ENCODE measurements at places on chromosomes 1 and 21. TPM values are rescaled to one million over a fixed set of nuclear protein-coding genes. Genes with fewer than 3 reads are reported as not detected.

Gene FMN2
- total RNA-seq = not detected

Gene AKR7A3
- total RNA-seq = 0.88 TPM

Gene ORC1
- 5.7 TPM for total RNA-seq

Gene OBSCN
- 9.8 TPM for total RNA-seq

Gene AMY1B
- total RNA-seq = not detected

Gene CHD5
- 0.04 TPM for total RNA-seq

Gene BTG2
- total RNA-seq = 22.6 TPM

Gene NUP133
- 23.3 TPM for total RNA-seq

Gene HECTD3
- 22.6 TPM for total RNA-seq

GRCh38 chr1:107220036-107220435 lies 79.2 kb downstream of the NTNG1 start:
- no peak for ATAC-seq

DNA sequence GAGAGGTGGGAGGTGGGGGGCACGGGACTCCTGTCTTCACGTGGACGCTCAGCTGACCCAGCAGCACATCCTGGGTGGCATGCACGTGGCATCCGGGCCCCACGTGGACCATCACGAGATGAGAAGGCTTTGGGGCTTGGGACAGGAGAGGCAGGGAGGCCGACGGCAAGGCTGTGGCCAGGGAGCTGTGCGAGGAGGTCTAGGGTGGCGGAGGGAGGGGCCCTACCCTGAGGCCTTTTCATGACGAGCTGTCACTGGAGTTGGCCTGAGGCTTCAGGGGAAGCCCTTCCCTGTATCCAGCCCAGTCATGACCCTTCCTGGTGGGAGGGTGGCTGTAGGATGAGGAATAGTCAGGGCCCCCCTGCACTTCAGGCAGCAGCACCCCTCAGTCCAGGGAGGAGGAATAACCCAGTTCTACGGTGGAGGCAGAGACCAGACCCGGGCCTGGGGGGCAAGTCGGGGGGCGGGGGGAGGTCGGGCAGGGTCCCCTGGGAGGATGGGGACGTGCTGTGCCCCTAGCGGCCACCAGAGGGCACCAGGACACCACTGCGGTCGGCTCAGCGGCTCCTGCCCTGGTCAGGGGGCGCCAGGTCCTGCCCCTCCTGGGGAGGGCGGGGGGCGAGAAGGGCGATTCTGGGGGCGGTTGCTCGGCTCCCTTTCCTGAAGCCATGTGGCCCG lies 2.0 kb upstream of the PERM1 start:
- peak; percentile 32 for ATAC-seq

DNA sequence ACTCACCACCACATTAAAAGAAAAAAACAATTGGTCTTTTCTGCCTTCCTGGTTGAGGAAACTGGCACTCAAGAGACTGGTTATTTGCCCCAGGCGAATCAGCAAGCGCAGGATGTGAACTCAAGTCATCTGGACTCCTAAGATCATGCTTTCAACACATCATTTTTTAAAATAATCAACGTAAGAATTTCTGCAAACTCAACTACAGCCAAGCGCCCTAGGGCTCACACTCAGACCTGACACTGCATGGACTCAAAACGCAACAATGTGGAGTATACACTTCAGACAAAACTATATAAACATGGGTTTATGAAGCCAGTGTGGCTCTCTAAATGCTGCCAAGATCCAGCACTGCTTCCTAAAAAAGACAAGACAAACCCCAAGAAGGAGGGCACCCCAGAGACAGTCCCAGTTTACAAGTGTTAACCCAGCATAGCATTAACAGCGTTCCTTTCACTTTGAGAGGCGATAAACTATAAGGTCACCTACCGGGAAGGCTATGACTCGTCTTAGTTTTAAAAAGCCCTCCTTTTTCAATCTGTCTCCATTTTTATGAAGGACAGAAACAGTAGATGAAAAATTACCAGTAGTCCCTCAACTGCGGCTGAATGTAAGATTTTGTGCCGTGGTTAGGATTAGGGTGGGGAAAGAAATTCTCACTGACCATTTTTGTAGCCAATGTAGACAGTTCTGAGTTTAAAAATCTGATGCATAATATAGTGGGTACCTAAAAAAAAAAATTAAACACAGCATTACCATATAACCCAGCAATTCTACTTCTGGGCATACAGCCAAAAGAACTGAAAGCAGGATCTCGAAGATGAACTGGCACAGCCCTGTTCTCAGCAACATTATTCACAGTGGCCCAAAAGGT lies 54.8 kb downstream of the SIPA1L2 start:
- peak; percentile 71 for ATAC-seq

DNA sequence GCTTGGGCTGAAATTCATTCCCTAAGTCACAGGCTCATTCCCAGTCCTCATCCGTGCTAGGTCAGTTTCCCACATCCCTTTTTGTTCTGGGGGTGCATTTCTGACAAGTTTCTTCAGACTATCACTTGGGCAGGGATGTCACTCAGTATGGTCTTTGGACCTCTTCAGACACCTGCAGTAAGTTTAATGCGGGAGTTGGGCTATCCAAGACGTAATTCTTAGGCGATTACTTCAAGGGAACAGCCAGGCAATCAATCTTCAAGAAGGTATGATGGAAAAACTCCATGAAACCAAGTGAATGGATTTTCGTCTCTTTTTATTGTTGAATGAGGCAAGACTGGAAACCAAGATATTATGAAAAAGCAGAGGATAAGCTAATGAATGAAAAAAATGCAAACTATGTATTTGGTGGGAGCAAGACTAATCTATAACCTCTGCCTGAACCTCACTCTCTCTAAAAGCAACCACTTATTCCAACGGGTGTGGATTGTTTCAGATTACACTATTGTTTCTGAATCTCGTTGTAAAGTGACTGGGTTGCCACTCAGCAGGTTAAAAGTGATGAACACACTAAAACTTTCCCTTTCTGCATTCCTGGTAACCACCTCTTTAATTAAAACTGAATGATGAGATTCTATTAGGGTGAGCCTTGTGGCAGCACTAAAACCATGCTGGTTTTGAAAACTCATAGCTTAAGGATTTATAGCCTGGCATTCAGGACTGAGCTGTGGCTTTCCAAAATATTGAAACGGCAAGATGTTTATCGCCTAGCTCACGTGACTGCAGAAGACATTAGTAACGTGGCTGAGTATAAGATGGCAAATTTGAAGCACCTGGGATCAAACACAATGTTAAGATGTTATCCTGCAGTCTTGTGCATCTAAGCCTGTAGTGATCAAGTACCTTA lies 1.1 kb downstream of the RASAL2 start:
- ATAC-seq = no peak

GRCh38 chr1:168467452-168467851 lies 76.3 kb downstream of the XCL2 start:
- ATAC-seq = no peak

DNA sequence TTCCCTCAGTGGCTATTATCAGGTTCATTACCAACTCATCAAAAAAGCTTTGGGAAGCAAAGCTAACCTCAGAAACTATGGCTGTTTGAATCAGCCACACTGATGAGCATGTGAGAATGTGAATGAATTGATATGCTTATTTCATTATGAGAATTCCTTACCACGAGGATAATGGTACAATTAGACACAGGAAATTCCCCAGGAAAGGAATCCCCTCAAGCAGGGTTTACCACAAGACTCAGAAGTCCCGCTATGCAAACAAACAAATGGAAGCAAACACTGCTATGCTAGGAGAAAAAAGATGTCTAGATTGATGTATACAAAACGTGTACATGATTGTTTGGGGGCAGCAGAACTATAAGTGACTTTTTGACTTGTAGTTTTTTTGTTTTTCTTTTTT lies 205.0 kb downstream of the HMCN1 start:
- no peak for ATAC-seq

- ATAC-seq = no peak
These were observed 5.9 kb downstream of the ANKRD13C start for GRCh38 chr1:70348399-70349165.

DNA sequence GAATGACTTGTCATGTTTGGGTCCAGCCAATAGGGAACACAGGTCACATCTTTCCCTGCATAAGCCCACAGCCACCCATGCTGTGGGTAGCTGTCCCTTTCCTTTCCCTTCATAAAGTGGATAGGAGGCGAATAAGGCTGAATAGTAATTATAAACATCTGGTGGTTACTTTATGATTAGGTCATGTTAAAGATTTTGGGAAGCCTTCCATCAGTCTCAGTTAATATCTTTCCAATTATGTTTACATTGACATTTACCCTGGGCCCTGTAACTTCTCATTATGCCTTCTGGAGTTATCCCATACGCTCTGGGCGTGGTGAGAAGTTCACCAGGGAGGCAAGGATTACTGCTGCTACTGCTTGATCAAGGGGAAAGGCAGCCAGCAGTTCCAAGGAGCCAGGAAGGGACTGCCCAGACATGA lies 197.2 kb downstream of the HLX start:
- ATAC-seq = no peak

DNA sequence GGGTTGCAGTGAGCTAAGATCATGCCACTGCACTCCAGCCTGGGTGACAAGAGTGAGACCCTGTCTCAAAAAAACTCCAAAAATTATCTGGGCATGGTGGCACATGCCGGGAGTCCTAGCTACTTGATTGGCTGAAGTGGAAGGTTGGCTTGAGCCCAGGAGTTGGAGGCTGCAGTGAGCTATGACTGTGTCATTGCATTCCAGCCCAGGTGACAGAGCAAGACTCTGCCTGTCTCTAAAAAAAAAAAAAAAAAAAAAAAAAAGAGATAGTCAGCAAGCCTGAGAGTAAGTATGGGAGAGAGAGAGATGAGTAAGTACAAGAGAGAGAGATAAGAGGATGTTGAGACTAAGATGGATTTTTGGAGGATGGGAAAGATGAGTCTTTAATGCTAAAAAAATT lies 180.8 kb upstream of the CACYBP start:
- peak; percentile 72 for ATAC-seq

- peak; percentile 63 for ATAC-seq
These were observed at the start of gene TMEM79 for GRCh38 chr1:156284112-156284511. Gene TMEM79 (plus strand): TSS chr1:156284325. CDS start chr1:156285227, 902 bp downstream.

DNA sequence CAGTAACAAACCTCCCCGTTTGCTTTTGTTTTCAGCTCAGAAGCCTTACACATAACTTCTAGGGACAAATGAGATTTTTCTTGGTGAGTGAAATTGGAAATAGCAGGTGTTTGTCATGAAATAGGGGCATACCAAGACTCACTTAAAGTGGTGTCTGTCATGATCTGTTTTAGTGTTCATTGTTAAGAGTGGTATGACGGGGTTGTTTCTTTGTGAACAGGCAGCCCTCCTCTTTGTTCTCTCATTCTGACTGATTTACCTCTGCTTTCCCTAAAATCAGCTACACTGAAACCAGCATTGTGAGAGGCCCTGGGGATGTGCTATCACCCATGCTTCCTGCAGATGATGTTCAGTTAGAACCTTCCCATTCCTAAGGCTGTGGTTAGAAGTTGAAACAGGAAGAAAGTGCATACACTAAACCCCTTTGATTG lies 2.5 kb upstream of the ERO1B start:
- no peak for ATAC-seq

DNA sequence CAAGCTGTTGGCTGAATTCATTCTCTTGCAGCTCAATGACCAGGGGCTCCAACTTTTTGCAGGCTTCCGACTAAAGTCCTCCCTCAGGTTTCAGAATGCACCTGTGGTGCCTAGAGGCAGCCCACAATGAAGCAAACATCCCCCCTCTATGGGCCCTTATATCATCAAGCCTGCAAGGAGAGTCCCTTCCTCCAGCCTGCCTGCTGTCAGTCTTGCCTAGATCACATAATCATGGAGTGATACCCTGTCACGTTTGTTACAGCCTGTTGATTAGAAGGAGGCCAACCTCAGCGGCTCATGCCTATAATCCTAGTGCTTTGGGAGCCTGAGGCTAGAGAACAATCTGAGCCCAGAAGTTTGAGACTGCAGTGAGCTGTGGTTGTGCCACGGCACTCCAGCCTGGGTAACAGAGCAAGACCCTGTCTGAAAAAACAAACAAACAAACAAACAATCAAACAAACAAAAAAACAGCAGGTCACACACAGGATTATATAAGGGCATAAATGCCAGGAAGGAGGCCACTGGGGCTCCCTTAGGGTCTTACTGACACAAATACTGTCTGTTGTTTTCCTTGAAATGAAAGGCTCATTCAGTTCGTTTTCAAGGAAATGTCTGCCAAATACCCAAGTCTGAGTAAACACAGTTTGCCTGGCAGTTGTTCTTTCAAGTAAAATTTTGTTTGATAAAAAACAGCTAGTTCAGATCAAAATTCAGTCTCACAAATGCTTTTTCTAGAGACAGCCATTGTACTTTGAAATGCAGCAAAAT lies 4.7 kb upstream of the SPRR3 start:
- no peak for ATAC-seq

GRCh38 chr1:228109962-228110488 lies 926 bp upstream of the MRPL55 start:
- ATAC-seq = no peak

GRCh38 chr1:246000638-246001015 lies 506.5 kb downstream of the SMYD3 start:
- ATAC-seq = no peak

- no peak for ATAC-seq
These were observed 421.4 kb upstream of the RUNX1 start for GRCh38 chr21:35470522-35470921.

- peak; percentile 99 for ATAC-seq
These were observed at the start of gene THEM4 for GRCh38 chr1:151909167-151910149. Gene THEM4 (minus strand): TSS chr1:151909511. CDS start chr1:151909458, 53 bp downstream.

DNA sequence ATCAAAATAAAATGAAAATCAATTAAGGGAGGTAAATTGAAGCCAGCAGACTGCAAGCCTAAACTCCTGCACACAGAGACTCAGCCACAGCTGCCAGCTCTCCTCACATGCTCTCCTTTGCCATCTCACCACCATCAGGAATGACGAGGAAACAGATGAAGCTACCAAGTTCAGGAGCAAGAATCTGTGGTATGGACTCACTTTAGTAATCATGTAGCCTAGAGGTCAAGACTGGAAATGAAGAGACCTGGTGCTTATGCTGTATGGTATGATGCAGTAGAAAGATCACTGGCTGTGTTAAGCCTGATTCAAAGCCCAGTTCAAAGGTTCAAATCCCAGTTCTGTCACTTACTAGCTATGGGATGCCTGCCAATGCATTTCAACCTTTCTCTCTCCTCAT lies 78.9 kb upstream of the CAMK1G start:
- ATAC-seq = no peak

DNA sequence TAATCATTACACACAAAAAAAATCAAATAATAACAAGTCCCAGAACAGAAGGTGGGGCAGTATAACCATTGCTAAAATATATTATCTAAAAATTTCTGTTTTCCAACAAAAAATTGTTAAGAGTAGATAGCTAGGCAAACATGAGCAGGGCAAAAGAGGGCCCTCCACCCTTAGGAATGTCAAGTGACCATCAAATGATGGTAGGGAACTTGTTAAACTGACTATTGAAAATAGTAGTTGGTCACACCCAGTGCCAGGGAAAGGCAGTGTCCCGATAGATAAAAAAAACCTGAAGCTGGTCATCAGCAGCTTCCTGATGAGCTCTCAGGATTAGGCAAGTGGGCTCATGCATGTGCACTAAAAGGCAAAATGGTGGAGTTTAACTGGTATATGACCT lies 18.4 kb upstream of the COP1 start:
- no peak for ATAC-seq

- no peak for ATAC-seq
These were observed 9.2 kb upstream of the PADI1 start for GRCh38 chr1:17195731-17196130.

- no peak for ATAC-seq
These were observed 235.4 kb upstream of the SNX7 start for GRCh38 chr1:98426092-98426491.
